Trophoblast cell (in vitro differentiated cells and primary cell): ENCODE measurements at places on chromosomes 16 and 17.

- no peaks in the 10 kb centered on the region for H3K36me3 ChIP-seq
- H3K27me3 ChIP-seq = no peaks in the 10 kb centered on the region
- no peak for DNase-seq
- no peaks in the 10 kb centered on the region for H3K4me1 ChIP-seq
- no peak overlapping the region for H3K27ac ChIP-seq
Observed at GRCh38 chr17:58560511-58560910, 46.1 kb upstream of the MTMR4 start.

DNA sequence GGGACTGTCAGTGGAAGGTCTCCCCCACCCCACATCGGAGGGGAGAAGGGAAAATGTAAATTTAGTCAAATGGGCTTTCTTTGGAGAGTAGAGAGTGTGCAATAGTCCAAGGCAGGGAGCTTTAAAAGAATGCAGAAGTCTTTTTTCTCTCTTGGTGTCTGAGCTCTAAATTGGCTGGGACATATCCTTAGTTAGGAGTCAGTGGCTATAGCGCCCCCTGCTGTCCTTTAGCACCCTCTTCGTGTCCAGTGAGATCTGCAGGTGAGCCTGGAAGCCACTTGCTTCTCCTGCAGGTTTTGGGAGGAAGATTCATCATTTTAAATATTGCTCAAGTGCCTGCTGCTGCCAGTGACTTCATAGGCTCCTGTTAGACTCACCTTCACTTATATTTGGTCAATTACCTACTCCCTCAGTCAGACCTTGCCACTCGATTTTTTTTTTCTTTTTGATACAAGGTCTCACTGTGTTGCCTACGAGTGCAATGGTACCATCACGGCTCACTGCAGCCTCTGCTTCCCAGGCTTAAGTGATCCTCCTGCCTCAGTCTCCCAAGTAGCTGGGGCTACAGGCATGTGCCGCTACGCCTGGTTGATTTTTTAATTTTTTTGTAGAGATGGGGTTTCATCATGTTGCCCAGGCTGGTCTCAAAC is 174.8 kb downstream of the PRKCB start:
- no peak overlapping the region for H3K4me3 ChIP-seq
- H3K27ac ChIP-seq = no peak overlapping the region

DNA sequence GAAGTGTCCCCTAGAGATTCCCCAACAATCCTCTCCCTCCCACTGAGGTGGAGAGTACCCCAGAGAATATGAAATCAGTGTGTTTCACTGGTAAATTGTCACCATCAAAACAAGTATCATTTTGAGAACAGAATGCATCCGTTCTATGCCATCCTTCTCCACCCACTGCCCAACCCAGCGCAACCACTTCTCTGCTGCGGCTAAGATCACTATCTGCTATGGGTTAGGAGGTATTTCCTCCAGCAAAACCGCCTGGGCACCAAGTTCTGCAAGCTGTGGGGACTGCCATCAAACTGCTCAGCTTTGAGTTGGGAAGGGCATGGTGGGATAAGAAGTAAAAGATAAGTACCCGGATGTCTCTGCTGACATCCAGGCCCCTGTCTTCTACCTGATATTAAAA is 24.4 kb downstream of the CNTNAP1 start:
- H3K27ac ChIP-seq = no peak overlapping the region
- H3K27me3 ChIP-seq = no peaks in the 10 kb centered on the region
- no peaks in the 10 kb centered on the region for H3K4me1 ChIP-seq

GRCh38 chr17:61486135-61487120 is 34.2 kb downstream of the TBX4 start:
- H3K36me3 ChIP-seq = no peaks in the 10 kb centered on the region
- H3K27ac ChIP-seq = no peak overlapping the region
- H3K27me3 ChIP-seq = no peaks in the 10 kb centered on the region
- DNase-seq = no peak

DNA sequence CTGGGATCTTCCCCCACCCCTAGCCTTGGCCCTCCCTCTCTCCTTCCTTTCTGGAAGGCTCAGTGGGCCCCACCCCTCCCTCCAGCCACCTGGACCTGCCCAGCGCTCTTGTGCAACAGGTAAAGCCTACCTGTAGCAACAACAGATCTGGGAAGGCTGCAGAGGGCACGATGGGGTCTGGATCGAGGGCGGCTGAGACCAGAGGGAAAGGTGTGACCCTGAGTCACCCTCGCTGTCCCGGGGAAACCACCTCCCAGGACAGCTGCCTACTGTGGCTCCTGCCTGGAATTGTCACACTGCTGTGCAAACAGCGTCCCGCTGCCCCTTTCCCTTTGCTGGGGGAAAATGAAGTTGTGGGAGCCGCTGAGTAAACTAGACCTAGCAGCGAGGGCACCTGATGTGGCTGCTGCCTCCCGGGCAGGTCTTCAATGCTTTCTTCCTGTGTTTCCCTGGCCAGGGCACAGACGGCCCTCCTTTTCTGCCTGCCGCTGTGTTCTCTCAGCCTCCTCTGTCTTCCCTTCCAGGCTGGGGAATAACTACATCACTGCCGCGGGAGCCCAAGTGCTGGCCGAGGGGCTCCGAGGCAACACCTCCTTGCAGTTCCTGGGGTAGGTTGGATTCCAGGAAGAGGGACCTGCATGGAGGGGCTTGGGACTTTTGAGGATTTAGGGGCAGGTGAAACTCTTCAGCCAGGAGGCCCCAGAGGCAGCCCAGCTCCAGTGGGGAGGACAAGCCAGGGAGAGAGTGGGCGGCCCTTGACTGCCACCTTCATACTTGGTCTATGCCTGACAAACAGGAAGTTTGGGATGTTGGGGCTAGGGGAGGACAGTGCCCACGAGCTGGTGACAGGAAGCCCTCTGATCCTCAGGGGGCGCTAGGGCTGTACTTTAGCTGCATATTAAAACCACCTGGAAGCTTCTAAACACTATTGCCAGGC is 22.2 kb upstream of the CYLD start:
- H3K27ac ChIP-seq = no peak overlapping the region
- no peak overlapping the region for H3K4me3 ChIP-seq
- H3K36me3 ChIP-seq = no peaks in the 10 kb centered on the region

- no peaks in the 10 kb centered on the region for H3K36me3 ChIP-seq
- H3K27me3 ChIP-seq = no peaks in the 10 kb centered on the region
- H3K4me3 ChIP-seq = no peak overlapping the region
- DNase-seq = no peak
Observed at GRCh38 chr17:30605027-30605426, 127.8 kb downstream of the GOSR1 start.

DNA sequence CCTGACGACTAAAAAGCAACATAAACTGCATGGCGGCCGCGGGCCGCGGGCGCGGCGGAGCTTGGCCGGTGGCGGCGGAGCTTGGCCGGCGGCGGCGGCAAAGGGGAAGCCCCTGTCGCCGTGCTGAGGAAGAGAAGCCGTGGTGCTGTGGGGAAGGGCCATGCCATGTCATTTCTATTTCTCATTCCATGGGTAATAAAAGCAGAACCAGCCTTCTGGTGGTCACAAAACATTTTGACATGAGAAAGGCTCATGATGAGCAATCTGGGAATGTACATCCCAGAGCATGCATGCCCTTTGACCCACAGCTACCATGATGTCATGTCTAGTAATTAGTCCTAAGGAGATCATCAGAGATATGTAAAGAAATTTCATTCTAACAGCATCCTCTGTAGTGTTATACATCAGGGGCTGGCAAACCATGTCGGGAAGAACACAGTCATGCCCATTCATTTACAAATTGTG is 23.9 kb upstream of the HEATR6 start:
- no peak overlapping the region for H3K27ac ChIP-seq
- peak; percentile 88 for DNase-seq
- H3K36me3 ChIP-seq = no peaks in the 10 kb centered on the region
- H3K4me3 ChIP-seq = no peak overlapping the region

GRCh38 chr16:57319646-57320045 is 35.2 kb upstream of the PLLP start:
- no peaks in the 10 kb centered on the region for H3K36me3 ChIP-seq
- no peaks in the 10 kb centered on the region for H3K27me3 ChIP-seq
- no peak overlapping the region for H3K27ac ChIP-seq
- H3K4me1 ChIP-seq = peaks cover 2% of the 10 kb centered on the region
- DNase-seq = no peak

- no peak overlapping the region for H3K27ac ChIP-seq
- H3K4me1 ChIP-seq = peaks cover 23% of the 10 kb centered on the region
- peaks cover 32% of the 10 kb centered on the region for H3K36me3 ChIP-seq
- no peaks in the 10 kb centered on the region for H3K27me3 ChIP-seq
- H3K4me3 ChIP-seq = no peak overlapping the region
Observed at GRCh38 chr17:58341861-58342475, 10.0 kb downstream of the SUPT4H1 start.

GRCh38 chr16:72956124-72957064 is 91.5 kb downstream of the ZFHX3 start:
- DNase-seq = no peak
- peaks cover 28% of the 10 kb centered on the region for H3K36me3 ChIP-seq
- no peaks in the 10 kb centered on the region for H3K27me3 ChIP-seq
- peaks cover 29% of the 10 kb centered on the region for H3K4me1 ChIP-seq
- no peak overlapping the region for H3K27ac ChIP-seq

- peaks cover 18% of the 10 kb centered on the region for H3K36me3 ChIP-seq
- H3K4me3 ChIP-seq = no peak overlapping the region
- H3K27me3 ChIP-seq = no peaks in the 10 kb centered on the region
- DNase-seq = peak; percentile 48
Observed at GRCh38 chr16:72787514-72788268, 260.2 kb downstream of the ZFHX3 start.

DNA sequence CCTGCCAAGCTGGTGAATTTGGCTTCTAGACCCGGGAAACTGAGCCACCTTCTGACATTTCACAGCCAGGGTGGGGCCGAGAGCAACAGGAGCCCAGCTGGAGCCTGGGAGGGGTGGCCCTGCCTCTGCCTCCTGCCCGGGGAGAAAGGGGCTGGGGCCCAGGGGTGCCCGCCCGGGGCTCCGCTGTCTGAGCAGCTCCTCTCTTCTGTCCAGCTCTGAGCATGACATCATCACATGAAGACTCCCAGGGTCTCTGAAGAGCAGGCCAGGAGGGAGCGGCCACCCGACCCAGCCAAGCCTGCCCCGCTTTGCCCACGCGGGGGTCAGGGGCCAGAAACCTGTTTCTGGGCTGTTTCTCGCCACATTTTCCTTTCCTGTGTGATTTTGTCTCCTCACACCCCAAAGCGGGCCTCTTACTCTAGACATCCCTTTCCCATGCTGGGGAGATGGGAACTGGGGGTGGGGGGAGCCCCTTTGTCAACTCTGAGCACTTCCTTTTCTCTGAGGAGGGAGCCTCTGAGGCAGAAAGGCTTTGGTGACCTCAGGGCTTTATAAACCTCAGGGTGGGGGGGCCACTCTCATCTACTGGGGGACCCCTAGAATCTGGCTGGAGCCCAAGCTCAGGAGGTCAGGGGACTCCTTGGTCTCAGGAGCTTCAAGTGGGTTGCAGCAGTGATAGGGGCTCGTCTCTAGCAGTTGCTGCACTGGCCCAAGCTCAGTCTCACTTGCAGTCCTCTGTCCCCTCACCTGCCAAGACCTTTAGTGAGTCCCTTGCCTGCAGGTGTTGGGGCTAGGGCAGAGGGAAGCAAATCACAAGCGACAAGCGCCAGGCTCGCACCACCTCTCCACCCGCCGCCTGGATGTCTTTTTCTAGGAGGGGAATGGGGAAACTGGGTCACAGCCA is 7.6 kb downstream of the UBALD2 start:
- no peak overlapping the region for H3K4me3 ChIP-seq
- peaks cover 55% of the 10 kb centered on the region for H3K4me1 ChIP-seq
- DNase-seq = peak; percentile 40
- peaks cover 13% of the 10 kb centered on the region for H3K36me3 ChIP-seq
- H3K27me3 ChIP-seq = no peaks in the 10 kb centered on the region

GRCh38 chr17:51103050-51103449 is 17.6 kb downstream of the SPAG9 start:
- no peaks in the 10 kb centered on the region for H3K4me1 ChIP-seq
- no peaks in the 10 kb centered on the region for H3K27me3 ChIP-seq
- no peak for DNase-seq

DNA sequence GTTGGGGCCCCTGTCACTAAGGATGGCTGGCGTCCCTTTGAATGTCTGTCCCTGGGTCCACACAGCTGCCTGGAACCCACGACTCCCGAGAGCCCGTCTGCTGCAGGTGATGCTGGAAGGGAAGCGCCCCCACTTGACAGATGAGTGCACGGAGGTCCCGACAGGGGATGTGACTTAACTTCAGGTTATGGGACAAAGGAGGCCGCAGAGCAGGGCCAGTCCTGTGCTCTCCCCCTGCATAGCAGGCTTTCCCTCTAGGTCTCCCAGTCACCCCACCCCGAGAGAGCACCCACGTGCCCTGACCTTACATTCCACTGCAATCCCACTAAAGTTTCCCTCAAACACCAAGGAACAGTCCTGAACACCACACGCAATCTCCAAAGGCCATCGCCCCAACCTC is 6.0 kb upstream of the RCVRN start:
- peaks cover 8% of the 10 kb centered on the region for H3K4me1 ChIP-seq
- H3K4me3 ChIP-seq = no peak overlapping the region
- H3K36me3 ChIP-seq = peaks cover 8% of the 10 kb centered on the region
- H3K27ac ChIP-seq = no peak overlapping the region
- no peak for DNase-seq

- no peaks in the 10 kb centered on the region for H3K36me3 ChIP-seq
- DNase-seq = no peak
- H3K27me3 ChIP-seq = no peaks in the 10 kb centered on the region
- no peak overlapping the region for H3K27ac ChIP-seq
- H3K4me3 ChIP-seq = no peak overlapping the region
Observed at GRCh38 chr17:57918017-57918895, 37.0 kb downstream of the CUEDC1 start.

DNA sequence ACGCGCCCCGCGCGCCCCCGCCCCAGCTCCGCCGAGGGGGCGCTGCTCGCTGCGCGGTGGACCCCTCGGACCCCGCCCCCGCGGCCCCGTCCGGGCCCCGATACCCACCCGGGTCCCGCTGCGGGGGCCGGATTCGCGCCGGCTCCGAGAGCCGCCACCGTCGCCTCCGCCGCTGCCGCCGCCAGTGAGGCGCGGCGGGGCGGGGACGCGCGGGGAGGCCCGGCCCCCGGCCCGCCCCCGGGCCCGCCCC is at the start of gene TBC1D16:
Gene TBC1D16, minus strand, starts transcription at position 186 of the 250 bp plus-strand sequence. CDS start 22,325 bp downstream, outside the sequence.
- H3K27ac ChIP-seq = peak within 1 kb of the TSS; percentile 58
- H3K4me3 ChIP-seq = peak within 1 kb of the TSS; percentile 92
- peaks cover 4% of the 10 kb centered on the region for H3K36me3 ChIP-seq
- peaks cover 2% of the 10 kb centered on the region for H3K4me1 ChIP-seq
- DNase-seq = no peak

GRCh38 chr17:31654936-31655335 is 204.1 kb downstream of the COPRS start:
- H3K27ac ChIP-seq = no peak overlapping the region
- DNase-seq = peak; percentile 96
- no peaks in the 10 kb centered on the region for H3K36me3 ChIP-seq

DNA sequence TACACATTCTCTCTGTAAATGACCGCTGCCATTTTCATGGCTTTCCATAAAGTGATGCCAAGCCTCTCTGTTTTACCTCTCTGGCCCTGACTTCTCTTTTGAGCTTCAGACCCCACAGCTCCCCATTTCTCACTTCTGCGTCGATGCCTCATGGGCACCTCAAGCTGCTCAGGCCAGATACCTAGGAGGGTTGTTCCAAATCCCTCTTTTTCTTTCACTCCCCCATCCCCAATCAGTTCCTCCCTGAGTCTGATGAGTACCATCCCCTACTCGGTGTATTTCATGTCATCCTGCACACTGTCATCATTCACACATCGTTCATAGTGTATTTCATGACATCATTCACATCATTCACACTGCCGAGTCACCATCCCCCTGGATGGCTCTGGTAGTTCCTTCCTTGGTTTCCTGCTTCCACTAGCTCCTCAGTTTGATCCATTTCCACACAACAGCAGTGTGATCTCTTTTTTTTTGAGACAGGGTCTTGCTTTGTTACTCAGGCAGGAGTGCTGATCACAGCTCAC is 43.1 kb downstream of the NTN1 start:
- H3K36me3 ChIP-seq = no peaks in the 10 kb centered on the region
- H3K27me3 ChIP-seq = no peaks in the 10 kb centered on the region
- H3K27ac ChIP-seq = no peak overlapping the region
- no peak for DNase-seq
- no peak overlapping the region for H3K4me3 ChIP-seq
